Neural crest cell (in vitro differentiated cells): ENCODE measurements at places on chromosomes 16 and 17.

GRCh38 chr16:58022601-58023371 lies 2.8 kb upstream of the MMP15 start:
- H3K27me3 ChIP-seq, result peaks cover 26% of the 10 kb centered on the region
- peaks cover 21% of the 10 kb centered on the region for H3K4me1 ChIP-seq
- H3K4me3 ChIP-seq, result peak overlapping the region; percentile 74
- DNase-seq, result no peak
- H3K36me3 ChIP-seq, result no peaks in the 10 kb centered on the region

- H3K4me1 ChIP-seq, result peaks cover 11% of the 10 kb centered on the region
- peaks cover 13% of the 10 kb centered on the region for H3K27me3 ChIP-seq
- H3K4me3 ChIP-seq, result no peak overlapping the region
- no peak for DNase-seq
These were observed 33.8 kb upstream of the NSRP1 start for GRCh38 chr17:30082773-30083172.

DNA sequence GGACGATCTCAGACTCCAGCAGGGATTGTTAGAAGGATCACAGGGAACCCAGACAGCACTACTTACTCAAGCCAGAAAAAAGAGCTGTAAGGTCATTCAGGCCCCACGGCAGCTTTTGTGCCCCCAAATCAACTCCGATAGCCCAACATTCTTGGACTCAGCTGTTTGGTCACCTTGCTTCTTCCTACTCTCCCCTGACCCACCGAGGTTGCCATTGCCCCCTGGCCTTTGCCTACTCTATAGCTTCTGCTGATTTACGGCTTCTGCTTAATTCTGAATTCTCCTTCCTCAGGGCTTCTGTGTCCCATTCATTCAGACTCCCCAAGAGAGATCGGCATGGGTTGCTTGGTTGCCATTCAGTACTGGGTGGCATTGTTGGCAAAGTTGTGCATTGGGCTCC lies 8.6 kb upstream of the ITPRIPL2 start:
- peaks cover 6% of the 10 kb centered on the region for H3K4me1 ChIP-seq
- no peak overlapping the region for H3K27ac ChIP-seq
- no peak for DNase-seq

DNA sequence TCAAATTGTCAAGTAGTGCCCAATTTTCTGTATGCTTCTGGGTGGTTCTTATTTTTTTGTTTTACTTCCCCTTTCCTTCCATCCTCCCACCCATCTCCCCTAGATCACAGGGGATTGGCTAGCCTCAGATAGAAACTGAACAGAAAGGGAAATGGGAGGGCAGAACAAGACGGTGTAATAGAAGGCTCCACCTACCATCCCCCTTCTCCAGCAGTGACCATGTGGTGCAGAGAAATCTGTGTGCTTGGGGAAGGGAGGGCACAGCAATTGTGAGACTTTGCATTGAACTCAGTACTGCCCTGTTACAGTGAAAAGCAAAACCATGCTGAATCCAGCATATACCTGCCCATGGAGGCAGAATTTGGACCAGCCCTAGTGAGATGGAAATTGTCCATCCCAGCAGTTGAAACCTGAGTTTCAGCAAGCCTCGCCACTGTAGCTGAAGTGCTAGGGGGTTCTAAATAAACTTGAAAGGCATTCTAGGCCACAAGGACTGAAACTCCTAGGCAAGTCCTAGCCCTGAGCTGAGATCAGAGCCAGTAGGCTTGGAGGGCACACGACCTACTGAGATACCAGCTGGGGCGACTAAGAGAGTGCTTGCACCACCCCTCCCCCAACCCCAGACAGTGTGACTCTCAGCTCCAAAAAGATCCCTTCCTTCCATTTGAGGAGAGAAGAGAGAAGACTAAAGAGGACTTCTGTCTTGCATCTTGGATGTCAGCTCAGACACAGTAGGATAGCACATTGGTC lies 5.2 kb downstream of the SLFN11 start:
- H3K27ac ChIP-seq, result no peak overlapping the region
- H3K4me3 ChIP-seq, result no peak overlapping the region
- peaks cover 15% of the 10 kb centered on the region for H3K36me3 ChIP-seq
- no peak for DNase-seq
- H3K27me3 ChIP-seq, result peaks cover 89% of the 10 kb centered on the region
